ENCODE measurements at places on chromosomes 6 and 20.

DNA sequence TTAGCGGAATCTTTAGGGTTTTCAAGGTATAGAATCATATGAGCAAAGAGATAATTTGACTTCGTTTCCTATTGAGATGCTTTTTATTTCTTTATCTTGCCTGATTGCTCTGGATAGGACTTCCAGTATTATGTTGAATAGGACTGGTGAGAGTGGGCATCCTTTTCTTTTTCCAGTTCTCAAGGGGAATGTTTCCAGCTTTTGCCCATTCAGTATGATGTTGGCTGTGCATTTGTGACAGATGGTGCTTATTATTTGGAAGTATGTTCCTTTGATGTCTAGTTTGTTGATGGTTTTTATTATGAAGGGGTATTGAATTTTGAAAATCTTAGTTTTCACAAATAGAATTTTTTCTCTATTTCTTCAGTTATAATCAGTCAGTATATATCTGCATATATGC lies 656.6 kb upstream of the MAP3K7 start:
- DNase-seq = no peak

GRCh38 chr6:85675030-85675819 lies 32.5 kb upstream of the SYNCRIP start:
- no peak for DNase-seq

DNA sequence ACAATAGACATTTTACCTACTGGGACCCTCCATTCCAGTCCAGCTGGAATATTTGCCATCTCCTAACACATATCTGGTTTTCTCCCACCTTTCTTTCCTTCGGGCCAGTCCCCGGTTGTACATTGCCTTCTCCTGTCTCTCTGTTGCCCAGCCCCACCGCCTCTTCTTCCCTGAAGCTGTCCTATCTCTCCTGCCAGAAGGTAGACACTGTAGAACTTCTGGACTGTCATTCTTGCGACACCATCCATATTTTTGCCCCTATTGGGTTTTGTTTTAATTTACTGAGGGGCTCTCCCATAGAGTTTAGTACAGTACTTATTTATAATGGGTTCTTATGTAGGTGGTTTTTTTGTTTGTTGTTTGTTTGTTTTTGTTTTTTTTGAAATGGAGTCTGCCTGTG lies 4.9 kb downstream of the PTK7 start:
- no peak for DNase-seq

GRCh38 chr6:141123049-141123448 lies 1009.7 kb upstream of the GJE1 start:
- DNase-seq = no peak

GRCh38 chr20:9660236-9660868 lies 146.0 kb downstream of the LAMP5 start:
- no peak for DNase-seq

- DNase-seq = no peak
Observed at GRCh38 chr6:90894285-90895130, 307.6 kb upstream of the MAP3K7 start.

- DNase-seq = peak; percentile 64
Observed at GRCh38 chr6:134347885-134348805, 30.2 kb upstream of the SGK1 start.

- DNase-seq = no peak
Observed at GRCh38 chr6:75621846-75622245, 20.2 kb downstream of the SENP6 start.

DNA sequence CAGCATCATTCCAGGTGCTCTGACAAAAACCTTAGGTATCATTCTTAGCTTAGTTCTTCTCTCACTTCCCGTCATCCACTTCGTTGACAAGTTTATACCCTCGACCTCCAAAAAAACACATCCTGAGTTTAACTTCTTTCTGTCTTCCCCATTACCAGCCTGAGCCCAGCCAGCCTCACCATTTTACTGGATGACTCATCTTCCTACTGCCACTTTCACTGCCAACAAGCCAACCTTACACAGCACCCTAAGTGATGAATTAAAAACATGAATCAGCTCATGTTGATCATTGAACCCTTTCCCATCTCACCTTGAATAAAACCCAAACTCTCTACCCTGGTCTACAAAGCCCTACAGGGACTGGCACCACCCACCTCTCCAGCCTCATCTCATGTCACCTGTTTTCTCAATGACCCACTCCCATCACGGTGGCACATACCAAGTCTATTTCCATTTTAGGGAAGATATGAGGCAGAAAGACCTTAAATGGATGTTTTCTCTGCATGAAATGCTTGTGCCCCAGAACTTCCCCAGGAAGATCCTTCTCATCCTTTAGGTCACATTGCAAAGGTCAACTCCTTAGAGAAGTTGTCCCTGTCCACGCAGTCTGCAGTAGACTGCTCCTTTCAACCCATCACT lies 9.9 kb upstream of the UST start:
- no peak for DNase-seq

GRCh38 chr6:10576226-10576625 lies 55.1 kb downstream of the GCNT2 start:
- no peak for DNase-seq

- DNase-seq = no peak
Observed at GRCh38 chr20:47964149-47964548, 178.9 kb upstream of the SULF2 start.

- DNase-seq = no peak
Observed at GRCh38 chr6:39156801-39157200, 41.8 kb upstream of the SAYSD1 start.

GRCh38 chr6:36109092-36109491 lies 21.2 kb upstream of the MAPK13 start:
- DNase-seq = no peak

GRCh38 chr6:37669306-37669705 lies 28.4 kb downstream of the MDGA1 start:
- no peak for DNase-seq

DNA sequence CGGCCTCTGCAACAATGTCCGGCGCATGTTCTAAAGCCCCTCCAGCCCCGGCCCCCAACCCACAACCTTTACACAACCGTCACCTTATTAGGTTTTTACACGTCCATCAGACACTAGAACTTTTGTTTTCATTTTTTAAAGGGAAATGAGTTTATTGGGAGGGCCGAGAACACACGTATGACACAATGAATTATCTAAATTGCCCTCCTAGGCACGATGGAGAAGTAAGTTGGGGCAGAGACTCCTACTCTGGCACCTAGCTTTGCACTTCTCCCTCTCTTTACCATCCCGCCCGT lies 1.2 kb upstream of the DLL1 start:
- DNase-seq = no peak

- DNase-seq = peak; percentile 22
Observed at GRCh38 chr6:84773431-84774156, 9.2 kb upstream of the TBX18 start.

DNA sequence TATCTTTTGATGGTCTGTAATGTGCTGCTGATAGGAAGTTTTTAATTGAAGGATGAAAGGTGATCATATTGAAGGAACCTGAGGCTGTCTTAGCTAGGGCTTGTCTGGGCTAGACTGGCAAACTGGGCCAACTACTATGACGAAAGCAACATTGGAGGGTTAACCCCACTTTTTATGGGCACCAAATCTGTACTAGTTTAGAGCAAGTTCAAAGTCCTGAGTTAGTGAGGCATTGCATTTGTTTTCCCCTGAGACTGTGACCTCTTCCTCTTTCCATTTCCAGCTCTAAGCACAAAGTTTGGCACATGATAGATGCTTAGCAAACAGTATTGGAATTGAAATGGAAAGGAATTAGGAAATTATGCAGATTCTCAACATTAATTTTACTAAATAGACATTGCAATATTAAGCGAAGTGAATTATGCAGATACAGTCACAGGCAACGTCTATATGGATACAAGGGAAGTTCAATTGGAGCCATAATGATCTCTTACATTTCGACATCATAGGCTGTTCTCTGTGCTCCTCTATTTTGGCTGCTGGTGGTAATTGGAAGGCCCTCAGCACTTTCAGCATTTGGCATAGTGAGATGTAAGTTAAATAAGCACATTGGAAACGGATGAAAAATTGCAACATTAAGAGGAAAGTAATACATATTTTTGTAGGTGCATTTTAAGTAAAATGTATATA lies 22.2 kb downstream of the CEP57L1 start:
- no peak for DNase-seq

DNA sequence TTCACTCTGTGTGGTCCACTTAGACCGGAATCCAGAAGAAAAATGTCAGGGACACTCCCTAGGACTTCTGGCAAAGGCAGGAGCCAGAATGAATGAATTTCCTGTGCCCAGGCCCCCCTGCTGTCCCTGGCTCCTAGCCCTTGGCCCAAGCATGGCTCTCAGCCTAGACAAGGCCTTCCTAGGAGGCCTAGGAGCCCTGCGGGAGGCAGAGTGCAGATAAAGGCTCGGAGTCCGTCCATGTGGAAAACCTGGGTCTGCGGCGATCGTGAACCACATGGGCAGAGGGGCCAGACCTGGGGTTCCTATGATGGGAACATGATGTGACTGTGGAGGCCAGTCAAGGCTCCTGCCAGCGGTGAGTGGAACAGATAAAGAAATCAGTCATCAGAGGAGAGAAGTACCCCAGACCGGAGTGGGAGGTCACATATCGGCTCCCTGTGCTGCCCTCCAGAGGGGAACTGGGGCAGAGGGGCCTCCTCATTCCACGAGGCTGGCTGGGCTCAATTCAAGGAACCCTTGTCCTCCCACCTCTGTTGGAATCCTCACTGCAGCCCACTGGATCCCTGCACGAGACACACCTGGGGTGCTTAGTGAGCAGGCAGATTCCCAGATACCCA lies 5.9 kb upstream of the VSTM2L start:
- no peak for DNase-seq

- DNase-seq = no peak
Observed at GRCh38 chr6:34839666-34840352, 47.9 kb downstream of the BLTP3A start.

- no peak for DNase-seq
Observed at GRCh38 chr6:63509652-63510352, 62.5 kb upstream of the LOC128125822 start.

GRCh38 chr6:139925894-139926641 lies 551.6 kb upstream of the CITED2 start:
- DNase-seq = no peak

DNA sequence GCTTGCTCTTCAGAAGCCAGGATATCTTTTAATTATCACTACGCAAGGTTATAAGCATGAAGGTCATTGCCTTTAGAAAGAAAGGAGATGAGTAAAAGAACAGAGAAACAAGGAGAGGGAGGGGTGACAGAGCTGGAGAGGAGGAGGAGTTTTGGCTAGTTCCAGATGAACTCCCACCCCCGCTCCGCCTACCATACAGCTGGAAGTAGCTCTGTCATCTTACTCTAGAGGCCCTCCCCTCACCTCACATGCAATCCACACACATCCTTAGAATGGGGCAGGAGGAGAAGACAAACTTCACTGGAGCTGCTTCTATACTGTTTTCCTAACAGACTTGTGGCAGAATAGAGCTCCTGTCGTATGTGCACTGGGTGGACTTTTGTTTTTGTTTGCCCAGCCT lies 144.7 kb downstream of the SCML4 start:
- no peak for DNase-seq

DNA sequence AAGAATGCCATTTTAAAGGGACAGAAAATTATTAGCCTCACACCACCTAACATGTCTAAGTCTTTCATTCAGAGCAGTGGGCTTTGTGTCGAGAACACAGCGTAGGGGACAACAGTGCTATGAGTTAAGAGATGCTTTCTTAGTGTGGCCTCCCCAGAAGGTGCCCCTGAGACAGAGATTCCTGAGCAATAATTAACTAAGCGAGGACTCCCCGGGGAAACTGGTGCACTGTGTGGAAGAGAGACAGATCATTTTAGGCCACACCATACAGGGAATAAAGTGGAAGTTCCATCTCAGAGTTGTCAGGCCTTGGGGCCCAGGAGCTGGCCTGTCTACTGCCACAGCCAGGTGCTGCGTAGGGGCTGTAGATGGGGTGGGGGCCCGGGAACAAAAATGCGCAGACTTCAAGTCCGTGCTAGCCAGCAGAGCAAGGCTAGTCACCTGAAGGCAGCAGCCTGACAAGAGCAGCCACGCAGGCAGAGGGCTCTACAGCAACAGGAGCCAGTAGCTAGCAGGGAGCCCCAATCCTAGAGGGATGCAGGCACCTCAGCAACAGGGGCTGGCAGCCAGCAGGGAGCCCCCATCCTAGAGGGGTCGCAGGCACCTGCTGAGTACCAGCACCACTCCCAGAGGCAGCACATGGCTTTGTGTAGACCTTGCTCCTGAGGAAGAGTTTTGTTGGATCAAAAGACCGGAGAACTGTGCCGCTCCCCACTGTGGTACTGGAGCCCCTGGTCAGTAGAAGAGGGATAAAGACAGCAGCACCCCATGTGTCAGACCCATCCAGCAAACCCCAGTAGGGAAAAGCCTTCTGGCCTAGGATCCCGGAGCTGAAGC lies 63.0 kb upstream of the NXT1 start:
- no peak for DNase-seq

- no peak for DNase-seq
Observed at GRCh38 chr6:15893556-15894253, 230.9 kb upstream of the DTNBP1 start.

DNA sequence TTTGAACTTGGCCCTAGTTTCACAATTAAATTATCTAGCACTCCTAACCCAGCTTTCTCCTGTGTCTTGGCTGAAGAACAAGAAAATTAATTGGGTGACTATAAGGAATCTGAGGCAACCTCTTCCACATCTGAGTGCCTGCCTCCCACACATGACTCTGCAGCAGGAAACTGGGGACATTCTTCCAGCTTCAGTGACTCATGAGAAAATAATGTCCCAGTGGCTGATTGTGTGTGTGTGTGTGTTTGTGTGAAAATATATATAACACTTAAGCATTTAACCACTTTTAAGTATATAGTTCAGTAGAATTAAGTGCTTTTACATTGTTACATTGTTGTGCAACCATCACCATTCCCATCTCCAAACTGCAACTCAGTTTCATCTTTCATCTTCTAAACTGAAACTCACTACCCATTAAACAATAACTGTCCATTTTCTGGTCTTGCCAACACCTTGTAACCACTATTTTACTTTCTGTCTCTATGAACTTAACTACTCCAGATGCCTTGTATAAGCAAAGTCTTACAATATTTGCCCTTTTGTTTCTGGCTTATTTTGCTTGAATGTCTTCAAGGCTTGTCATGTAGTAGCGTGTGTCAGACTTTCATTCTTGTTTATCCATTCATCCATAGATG lies 8.7 kb downstream of the TRIM38 start:
- no peak for DNase-seq

GRCh38 chr20:35432430-35432735 lies 5.6 kb downstream of the GDF5 start:
- DNase-seq = no peak

DNA sequence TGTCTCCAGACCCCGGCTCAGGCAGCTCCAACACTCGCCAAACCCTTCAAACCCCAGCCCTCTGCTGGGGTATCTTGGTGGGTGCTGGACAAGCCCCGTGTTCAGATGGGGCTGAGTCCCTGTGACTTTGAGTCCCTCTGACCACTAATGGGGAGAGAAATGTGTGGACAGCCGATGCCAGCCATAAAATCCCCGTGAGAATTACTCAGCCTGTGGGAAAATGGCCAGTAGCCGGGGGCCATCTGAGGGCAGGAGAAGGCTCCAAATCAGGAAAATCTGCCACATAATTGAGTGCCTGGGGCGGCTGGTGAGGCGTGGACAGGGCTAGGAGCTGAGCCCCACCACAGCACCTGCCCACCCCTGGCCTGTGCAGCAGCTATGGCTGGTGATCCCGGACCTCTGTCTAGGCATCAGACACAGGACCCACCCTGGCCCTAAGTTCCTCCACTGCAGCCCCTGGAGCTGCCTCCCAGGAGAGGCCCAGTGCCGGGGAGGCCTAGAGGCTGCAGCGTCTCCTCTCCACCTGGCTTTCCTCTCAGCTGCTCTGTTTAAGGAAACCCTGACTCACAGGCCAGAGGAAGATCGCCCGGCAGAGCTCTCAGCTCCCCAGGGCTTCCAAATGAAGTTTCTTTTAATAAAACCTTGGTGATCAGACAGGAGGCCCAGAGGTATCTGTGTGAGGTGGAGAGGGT lies 53.7 kb upstream of the SLCO4A1 start:
- DNase-seq = peak; percentile 24

All from GOT3 (cell line).